ENCODE measurements at places on chromosomes 2 and 18.

DNA sequence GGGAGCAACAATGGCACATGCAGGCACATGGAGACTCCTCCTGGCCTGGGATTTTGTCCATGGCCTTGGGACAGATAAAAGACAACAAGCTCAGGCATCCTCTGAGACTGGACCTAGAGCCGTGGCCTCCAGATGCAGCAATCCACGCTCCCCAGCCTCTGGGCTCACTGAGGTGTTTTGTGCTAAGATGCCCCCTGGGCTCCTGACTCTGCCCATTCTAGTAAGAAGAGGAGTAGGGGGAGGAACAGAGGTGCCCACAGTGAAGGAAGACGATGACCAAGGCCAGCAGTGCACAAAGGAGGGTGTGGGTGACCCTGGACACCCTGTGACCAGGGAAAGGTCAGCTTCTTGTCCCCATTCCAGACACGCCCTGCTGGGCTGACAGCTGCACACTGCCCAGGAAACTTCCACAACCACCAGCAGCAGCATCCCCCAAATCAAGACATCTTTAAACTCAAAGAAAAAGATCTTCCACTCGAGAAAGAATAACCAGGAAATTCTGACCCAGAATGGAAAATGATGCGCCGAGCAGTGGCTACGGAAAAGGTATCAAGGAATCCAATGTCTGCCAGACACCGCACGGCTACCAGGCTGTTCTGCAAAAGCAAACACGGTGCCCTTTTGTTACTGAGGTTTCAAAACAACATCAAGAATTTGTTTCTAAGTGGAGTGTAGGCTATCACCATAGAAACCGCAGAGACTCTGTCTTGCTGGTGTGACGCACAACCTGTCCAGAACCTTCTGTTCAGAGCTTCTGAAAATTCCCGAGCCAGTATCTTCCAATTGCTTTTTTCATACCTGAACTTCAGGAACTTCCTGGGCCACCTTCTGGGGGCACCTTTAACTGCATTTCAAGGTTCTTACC, 65.5 kb downstream of the ZNF516 start:
- DNase-seq: no peak

- DNase-seq: no peak
Measured at GRCh38 chr2:24926602-24927252, 6.7 kb upstream of the ADCY3 start.

DNA sequence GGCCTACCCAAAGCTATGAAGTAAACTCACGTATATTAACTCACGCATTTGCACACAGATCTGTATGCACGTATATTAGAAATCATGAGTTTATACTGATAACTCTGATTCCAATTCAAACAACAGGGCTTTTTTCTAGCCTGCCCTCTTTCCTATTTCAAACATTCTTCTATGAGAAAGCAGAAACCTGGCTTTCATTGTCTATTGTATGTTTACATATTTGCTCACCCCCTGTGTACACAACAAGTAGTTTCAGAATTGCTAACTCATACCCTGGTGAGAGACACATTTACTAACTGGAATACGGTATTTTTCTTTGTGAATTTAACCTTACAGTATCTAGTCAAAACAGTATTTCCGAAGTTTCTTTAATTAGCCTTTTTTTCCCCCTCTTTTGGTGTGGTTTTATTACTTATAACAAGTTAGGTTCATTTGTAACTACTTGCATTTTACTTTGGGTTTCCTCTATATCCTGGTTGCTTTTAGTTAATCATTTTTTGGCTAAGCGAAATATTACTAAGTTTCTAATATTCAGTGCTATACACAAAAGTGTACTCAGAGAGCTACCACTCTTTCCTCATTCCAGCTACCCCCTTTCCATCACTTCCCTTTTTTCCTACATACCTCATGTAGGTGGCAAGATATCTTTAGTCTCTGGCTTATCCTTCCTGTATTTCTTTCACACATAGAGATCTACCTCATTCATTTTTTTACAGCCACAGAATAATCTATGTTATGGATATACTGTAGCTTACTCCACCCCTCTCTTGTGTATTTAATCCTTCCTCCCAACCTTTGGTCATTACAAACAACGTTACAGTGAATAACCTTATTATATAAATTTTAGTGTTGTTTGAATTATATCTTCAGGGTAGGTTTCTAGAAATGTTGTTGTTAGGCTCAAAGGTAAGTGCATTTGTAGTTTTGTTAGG, 112.7 kb upstream of the BCL2L11 start:
- DNase-seq: no peak

GRCh38 chr2:113260991-113261390, 17.7 kb downstream of the PAX8 start:
- DNase-seq: no peak

DNA sequence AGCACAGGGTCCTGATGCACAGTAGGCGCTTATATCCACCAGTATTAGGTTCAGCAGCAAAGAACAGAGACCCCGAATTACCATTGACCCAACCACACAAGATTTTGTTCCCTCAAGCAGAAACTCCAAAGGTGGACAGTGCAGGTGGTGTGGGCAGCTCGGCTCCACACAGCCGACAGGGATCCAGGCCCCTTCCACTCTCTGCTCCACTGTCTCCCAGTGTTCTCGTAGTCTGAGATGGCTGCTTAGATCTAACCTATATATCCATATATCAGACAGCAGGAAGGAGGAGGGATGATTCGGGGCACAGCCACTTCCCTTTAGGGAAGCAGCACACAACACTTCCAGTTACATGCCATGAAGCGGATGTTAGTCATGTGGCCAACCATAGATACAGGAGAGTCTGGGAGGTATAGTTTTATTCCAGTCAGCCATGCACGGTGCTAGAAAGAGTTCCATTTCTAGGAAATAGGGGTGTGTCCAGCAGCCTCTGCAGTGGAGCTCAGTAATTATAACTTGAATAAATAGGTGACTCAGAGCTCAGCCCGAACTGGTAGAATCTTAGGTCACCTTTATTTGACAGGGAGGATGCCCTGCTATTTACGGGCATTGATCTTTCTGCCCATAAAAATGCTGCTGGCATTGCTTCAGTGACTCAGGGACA, 158.9 kb downstream of the TWIST2 start:
- no peak for DNase-seq

DNA sequence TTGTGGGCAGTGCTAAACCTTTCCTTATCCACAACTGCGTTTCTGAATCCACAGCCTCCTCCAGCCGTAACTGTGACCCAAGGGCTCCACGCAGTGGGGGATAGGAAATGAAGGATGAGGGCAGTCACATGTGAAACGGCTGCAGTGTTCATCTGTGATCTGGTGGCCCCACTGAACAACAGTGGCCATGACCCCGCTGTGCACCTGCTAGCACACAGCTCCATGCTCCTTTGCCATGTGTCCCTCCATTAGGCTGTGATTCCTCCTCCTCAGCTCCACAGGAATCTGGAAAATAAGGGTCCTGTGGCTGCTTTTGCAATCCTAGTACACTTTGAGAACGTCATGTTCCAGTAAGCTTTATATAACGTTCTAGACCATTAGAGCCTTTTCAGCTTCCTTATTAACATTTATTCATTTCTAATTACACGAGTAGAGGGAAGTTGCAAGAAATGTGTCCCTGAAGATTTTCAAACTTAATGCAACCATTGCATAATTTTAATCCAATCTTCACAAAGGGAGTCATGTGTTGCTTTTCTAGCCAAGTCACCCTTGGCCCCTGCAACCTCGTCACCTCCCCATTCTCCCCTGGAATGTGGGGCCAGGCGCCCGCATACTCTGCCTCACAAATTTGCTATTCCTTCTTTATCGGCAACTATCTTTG, 7.1 kb upstream of the NAPG start:
- no peak for DNase-seq

- DNase-seq: peak; percentile 94
Measured at GRCh38 chr2:45177870-45178269, 168.6 kb upstream of the SIX2 start.

- no peak for DNase-seq
Measured at GRCh38 chr2:9400268-9401058, 22.9 kb downstream of the ITGB1BP1 start.

- no peak for DNase-seq
Measured at GRCh38 chr2:147636886-147637285, 207.9 kb upstream of the ACVR2A start.
